Large intestine (tissue), 12 donors: ENCODE measurements at places on chromosomes 13 and 19. TPM values are rescaled to one million over a fixed set of nuclear protein-coding genes. Genes with fewer than 3 reads are reported as not detected.
A peak's percentile ranks its signal among the peaks of the same experiment; 100 is the strongest.

The TMC4 gene
- 110 TPM for polyA plus RNA-seq

DNA sequence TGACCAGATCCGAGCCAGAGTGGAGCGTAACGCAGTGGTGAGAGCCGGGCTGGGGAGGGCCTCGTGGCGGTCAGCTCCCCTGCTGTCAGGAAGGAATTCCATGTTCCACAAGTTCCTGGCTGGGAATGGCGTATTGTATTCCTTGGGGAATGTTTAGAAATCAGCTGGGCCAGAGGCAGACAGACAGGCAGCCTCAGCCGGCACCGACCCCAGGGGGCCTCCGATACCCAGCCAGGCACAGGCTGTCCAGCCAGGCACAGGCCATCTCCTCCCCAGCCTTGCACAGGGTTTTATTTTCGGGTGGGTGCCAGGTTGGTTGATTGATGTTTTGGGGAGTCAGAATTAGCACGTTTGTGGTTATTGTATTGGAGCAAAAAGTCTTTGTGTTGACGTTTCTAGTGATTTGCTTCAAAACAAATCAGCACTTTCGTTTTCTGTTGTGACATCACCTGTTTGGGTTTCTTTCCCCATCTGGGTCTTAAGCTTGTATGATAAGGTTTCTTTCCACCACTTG, 126.6 kb upstream of the MCF2L start:
- H3K4me3 ChIP-seq, result no peak overlapping the region
- H3K27me3 ChIP-seq, result no peaks in the 10 kb centered on the region
- H3K4me1 ChIP-seq, result no peaks in the 10 kb centered on the region
- no peak for DNase-seq
- H3K36me3 ChIP-seq, result peaks cover 82% of the 10 kb centered on the region

The ADGRE2 gene
- 1.2 TPM for polyA plus RNA-seq

The TSKS gene
- polyA plus RNA-seq, result 0.15 TPM

- H3K4me3 ChIP-seq, result no peak overlapping the region
- no peaks in the 10 kb centered on the region for H3K27me3 ChIP-seq
- no peaks in the 10 kb centered on the region for H3K36me3 ChIP-seq
- no peak for DNase-seq
- H3K27ac ChIP-seq, result no peak overlapping the region
- H3K4me1 ChIP-seq, result no peaks in the 10 kb centered on the region
These were observed 50.4 kb downstream of the SACS start for GRCh38 chr13:23383151-23383550.

The SLC25A41 gene
- polyA plus RNA-seq, result 0.36 TPM

The NLRP9 gene
- polyA plus RNA-seq, result not detected

DNA sequence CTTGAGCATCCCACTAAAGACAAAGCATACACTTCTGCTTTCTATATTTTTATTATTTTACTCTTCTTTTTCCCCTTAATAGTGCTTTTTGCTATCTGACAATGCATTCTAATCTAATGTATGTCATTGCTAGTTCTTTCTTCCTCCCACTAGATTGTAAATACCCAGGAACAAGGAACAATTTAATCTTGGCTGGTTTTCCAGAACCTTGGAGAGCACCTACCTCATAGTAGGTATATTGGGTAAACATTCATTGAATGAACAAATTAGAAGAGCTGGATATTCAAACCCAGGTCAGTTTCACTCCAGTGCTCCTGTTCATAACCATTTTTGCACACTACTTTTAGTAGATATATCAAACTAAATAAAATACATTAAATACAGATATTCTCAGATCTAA, 1617.6 kb upstream of the SLC10A2 start:
- H3K36me3 ChIP-seq, result no peaks in the 10 kb centered on the region
- H3K4me1 ChIP-seq, result no peaks in the 10 kb centered on the region
- no peak overlapping the region for H3K27ac ChIP-seq
- H3K4me3 ChIP-seq, result no peak overlapping the region

DNA sequence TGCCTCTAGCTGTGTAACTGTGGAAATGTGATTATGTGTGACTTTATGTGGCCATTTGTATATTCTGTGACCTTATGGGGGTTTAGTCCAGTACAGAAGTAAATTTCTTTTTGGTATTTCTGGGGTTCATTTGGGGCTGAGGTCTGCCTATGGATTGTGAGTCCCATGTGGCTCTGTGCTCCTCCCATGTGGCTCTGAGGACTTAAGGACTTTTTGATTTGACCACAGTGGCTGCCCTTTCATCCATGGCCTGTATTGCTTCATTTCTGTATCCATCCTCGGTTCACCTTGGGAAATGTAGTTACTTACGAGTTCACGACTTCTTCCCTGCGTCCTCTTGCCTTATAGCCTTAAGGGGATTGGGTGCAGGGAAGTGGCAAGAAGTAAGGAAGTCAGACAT, 1.0 kb downstream of the ZNF420 start:
- H3K36me3 ChIP-seq, result no peaks in the 10 kb centered on the region
- H3K4me3 ChIP-seq, result peak overlapping the region; percentile 85
- H3K4me1 ChIP-seq, result no peaks in the 10 kb centered on the region
- H3K27me3 ChIP-seq, result no peaks in the 10 kb centered on the region
- H3K27ac ChIP-seq, result no peak overlapping the region

The ACTL9 gene
- polyA plus RNA-seq, result not detected

GRCh38 chr13:69579351-69579750, 528.3 kb upstream of the ATXN8OS start:
- no peak overlapping the region for H3K27ac ChIP-seq
- no peaks in the 10 kb centered on the region for H3K27me3 ChIP-seq
- H3K4me1 ChIP-seq, result no peaks in the 10 kb centered on the region
- no peak overlapping the region for H3K4me3 ChIP-seq
- no peak for DNase-seq

DNA sequence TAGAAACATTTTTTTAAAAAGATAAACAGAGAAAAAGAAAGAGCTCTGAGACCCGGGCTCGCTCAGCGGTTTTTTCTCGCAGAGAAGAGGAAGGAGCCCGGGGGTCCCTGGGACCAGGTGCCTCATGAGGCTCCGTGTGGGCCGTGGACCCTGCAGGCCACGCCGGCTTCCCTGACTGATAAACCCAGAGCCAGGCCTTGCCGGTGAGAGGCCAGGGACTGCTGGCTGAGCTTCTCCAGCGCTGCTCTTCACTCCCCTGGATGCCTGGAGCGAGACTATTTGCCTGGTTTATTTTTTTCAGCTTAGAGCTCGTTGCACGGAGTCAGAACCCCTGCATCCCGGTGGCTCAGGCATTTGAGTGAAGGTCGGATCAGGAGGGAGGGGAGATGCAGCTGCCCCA, 53.4 kb upstream of the F7 start:
- H3K4me3 ChIP-seq, result no peak overlapping the region
- DNase-seq, result no peak
- H3K36me3 ChIP-seq, result peaks cover 17% of the 10 kb centered on the region
- H3K27me3 ChIP-seq, result no peaks in the 10 kb centered on the region
- H3K27ac ChIP-seq, result no peak overlapping the region

DNA sequence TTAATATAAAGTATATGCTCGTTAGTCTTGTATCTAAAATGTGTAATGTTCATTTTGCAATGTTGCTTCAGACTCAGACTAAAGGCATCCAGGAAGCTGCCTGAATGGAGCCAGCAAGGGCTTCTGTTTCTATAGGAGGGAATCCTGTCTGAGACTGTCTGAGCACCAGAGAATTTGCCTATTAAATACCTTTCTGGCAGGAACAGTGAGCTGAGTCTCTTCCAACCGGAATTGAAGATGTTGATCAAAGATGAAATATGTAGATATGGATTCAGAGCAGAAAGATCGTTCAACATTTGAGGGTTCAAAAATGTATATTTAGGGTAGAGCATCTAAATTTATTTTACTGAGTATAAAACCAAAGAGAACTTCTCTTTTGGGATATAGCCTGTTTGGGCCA, 20.9 kb downstream of the MYO16 start:
- no peak overlapping the region for H3K27ac ChIP-seq
- no peaks in the 10 kb centered on the region for H3K27me3 ChIP-seq
- H3K4me1 ChIP-seq, result no peaks in the 10 kb centered on the region
- H3K36me3 ChIP-seq, result no peaks in the 10 kb centered on the region
- no peak for DNase-seq
- H3K4me3 ChIP-seq, result no peak overlapping the region

DNA sequence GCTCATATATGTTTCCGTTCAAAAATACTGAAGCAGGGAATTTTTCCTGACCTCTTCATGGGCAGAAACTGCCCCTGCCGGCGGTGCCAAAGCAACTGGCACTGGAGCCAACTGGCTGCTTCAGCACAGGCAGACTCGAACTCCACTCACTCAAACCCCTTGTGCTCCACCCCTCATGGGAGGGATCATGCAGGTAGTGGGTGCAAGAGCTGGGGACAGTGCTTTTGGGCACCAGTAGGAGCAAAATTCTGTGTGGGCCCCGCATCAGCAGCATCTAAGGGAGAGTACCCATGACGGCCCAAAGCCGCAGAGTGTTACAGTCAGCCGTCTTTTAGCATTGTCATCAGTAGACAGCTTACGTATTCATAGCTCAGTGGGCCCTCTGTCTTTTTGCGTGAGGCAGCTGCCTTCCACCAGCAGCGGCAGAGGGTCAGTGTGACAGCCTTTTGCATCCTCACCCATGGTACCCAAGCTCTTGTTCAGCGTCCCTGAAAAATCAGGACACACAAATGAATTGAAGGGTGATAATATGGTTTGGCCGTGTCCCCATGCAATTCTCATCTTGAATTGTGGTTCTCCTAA, 393.8 kb downstream of the SLITRK6 start:
- DNase-seq, result no peak
- H3K4me3 ChIP-seq, result no peak overlapping the region
- no peaks in the 10 kb centered on the region for H3K36me3 ChIP-seq
- no peaks in the 10 kb centered on the region for H3K27me3 ChIP-seq
- no peaks in the 10 kb centered on the region for H3K4me1 ChIP-seq

GRCh38 chr19:7177926-7178325, 108.4 kb downstream of the ZNF557 start:
- peaks cover 19% of the 10 kb centered on the region for H3K4me1 ChIP-seq
- H3K36me3 ChIP-seq, result peaks cover 19% of the 10 kb centered on the region
- H3K27ac ChIP-seq, result no peak overlapping the region
- DNase-seq, result no peak

The FOXA3 gene
- 21.3 TPM for polyA plus RNA-seq

GRCh38 chr19:51354103-51354741, 12.0 kb downstream of the ETFB start:
- no peak for DNase-seq
- no peak overlapping the region for H3K4me3 ChIP-seq
- no peaks in the 10 kb centered on the region for H3K4me1 ChIP-seq
- H3K27ac ChIP-seq, result peak overlapping the region; percentile 30

The ACP5 gene
- 118 TPM for polyA plus RNA-seq

DNA sequence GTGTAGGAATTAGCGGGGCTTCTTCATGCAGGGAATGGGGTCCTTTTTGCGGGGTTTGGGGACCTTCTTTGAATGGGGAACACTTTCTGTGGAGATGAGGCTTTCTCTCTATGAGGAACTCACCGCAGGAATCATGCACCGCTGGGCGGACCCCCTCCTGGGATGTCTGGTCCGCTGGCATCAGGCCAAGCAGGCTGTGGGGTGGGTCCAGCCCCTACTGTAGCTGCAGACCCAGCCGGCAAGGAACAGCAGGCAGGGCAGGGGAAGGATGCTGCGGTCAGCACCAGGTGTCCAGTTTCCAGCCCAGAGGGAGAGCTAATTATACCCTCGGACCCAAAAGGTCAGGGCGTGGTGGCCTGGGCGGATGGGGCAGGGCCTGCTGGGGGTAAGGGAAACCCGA, 1.8 kb downstream of the MYBPC2 start:
- H3K27ac ChIP-seq, result no peak overlapping the region
- H3K36me3 ChIP-seq, result no peaks in the 10 kb centered on the region
- no peak for DNase-seq
- peaks cover 42% of the 10 kb centered on the region for H3K27me3 ChIP-seq
- H3K4me1 ChIP-seq, result peaks cover 10% of the 10 kb centered on the region
- no peak overlapping the region for H3K4me3 ChIP-seq

DNA sequence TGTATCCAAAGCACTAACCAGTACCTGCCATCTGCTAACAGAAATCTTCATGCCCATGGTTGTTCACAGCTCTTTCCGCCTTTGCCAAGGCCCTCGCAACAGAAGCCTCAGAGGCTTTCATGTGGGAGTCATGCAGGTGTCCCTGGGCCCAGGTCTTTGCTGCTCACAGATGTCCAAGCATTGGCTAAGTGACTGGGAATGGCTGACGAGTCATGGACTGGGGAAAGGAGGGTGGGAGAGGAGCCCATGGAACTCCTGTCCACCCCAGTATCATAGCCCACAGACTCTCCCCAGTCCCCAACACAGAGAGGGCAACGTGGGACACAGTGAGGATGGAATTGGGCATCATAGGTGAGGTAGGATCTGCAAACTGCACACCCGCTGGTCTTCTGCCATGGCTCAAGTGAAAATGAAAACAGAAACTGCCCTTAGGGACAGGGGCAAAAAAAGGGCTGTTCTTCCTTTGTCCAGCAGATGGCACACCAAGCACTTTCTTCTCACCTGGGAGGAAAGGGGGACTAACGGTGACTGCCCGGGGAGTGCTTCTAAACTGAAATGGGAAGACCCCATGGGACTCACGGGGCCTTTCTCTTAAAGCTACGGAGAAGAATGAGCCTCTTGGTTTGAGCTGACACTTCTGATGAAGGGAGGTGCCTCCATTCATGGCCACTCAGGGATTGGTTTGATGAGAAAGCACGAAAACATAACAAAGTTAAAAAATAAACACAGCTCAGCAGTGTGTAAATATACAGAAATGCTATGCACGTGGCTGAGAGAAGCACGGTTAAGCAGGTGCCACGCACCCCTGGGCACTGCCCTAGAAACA, 11.1 kb upstream of the DHRS12 start:
- peak overlapping the region; percentile 19 for H3K4me3 ChIP-seq
- peaks cover 2% of the 10 kb centered on the region for H3K4me1 ChIP-seq
- no peaks in the 10 kb centered on the region for H3K36me3 ChIP-seq
- H3K27me3 ChIP-seq, result peaks cover 11% of the 10 kb centered on the region
- peak; percentile 71 for DNase-seq
- peak overlapping the region; percentile 15 for H3K27ac ChIP-seq

- no peak for DNase-seq
- H3K4me3 ChIP-seq, result no peak overlapping the region
- no peak overlapping the region for H3K27ac ChIP-seq
- H3K36me3 ChIP-seq, result no peaks in the 10 kb centered on the region
These were observed 14.3 kb upstream of the HSPH1 start for GRCh38 chr13:31175847-31176532.

DNA sequence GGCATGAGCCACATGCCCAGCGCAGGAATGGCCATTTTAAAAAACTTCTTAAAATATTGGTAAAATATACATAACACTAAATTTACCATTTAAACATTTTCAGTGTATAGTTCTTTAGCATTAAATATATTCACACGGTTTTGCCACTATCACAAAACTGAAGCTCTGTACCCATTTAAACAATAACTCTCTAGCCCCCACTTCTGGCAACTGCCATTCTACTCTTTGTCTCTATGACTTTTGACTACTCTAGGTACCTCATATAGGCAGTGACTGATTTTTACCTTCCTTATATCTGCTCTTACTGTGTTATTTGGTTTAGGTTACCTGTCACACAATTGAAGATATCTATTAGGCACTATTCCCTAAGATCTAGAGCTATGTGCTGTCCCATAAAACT, 2.3 kb upstream of the KBTBD7 start:
- H3K4me3 ChIP-seq, result no peak overlapping the region
- no peak overlapping the region for H3K27ac ChIP-seq
- no peaks in the 10 kb centered on the region for H3K27me3 ChIP-seq
- DNase-seq, result no peak
- no peaks in the 10 kb centered on the region for H3K36me3 ChIP-seq

GRCh38 chr13:32447894-32448623, 20.1 kb upstream of the N4BP2L1 start:
- no peaks in the 10 kb centered on the region for H3K36me3 ChIP-seq
- H3K27ac ChIP-seq, result no peak overlapping the region
- H3K4me1 ChIP-seq, result peaks cover 14% of the 10 kb centered on the region
- no peak for DNase-seq
- no peaks in the 10 kb centered on the region for H3K27me3 ChIP-seq
